Cerebellum (tissue), 4 donors: ENCODE measurements at places on chromosomes 16 and 17. TPM values are rescaled to one million over a fixed set of nuclear protein-coding genes. Genes with fewer than 3 reads are reported as not detected.

TMEM235 gene
- total RNA-seq, result 1.6 TPM

SLC6A2 gene
- 2.4 TPM for total RNA-seq

KRTAP1-5 gene
- total RNA-seq, result not detected

ACSM2B gene
- total RNA-seq, result not detected

IST1 gene
- 134 TPM for total RNA-seq

METTL9 gene
- total RNA-seq, result 138 TPM

TMEM220 gene
- total RNA-seq, result 1.5 TPM

GP2 gene
- not detected for total RNA-seq

PLXDC1 gene
- total RNA-seq, result 14.6 TPM

SPNS2 gene
- total RNA-seq, result 38.7 TPM

ASB16 gene
- total RNA-seq, result not detected
